Germinal center (tissue), 1 donor: ENCODE measurements at places on chromosomes 12 and 14.
A peak's percentile ranks its signal among the peaks of the same experiment; 100 is the strongest.

- DNase-seq, result no peak
These were observed 12.6 kb downstream of the RASSF8 start for GRCh38 chr12:25970916-25971653.

- no peak for DNase-seq
These were observed 13.4 kb downstream of the CKAP4 start for GRCh38 chr12:106234449-106234848.

DNA sequence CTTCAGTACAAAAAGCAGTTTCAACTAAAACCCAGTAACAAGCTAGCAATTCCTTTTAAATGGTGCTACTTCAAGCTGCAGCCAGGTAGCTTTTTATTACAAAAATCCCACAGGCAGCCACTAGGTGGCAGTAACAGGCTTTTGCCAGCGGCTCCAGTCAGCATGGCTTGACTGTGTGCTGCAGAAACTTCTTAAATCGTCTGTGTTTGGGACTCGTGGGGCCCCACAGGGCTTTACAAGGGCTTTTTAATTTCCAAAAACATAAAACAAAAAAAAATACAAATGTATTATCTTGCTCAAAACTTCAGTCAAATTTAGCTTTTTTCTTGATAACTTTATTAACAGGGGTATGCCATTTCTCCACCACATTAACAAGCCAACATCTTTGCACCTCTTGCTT is 3.6 kb upstream of the CLEC4E start:
- DNase-seq, result peak; percentile 72

GRCh38 chr12:98644433-98644711 is 216 bp downstream of the IKBIP start:
- no peak for DNase-seq

GRCh38 chr14:102071283-102071998 is 15.4 kb downstream of the HSP90AA1 start:
- no peak for DNase-seq

- DNase-seq, result no peak
These were observed 24.5 kb downstream of the MBIP start for GRCh38 chr14:36295642-36296627.
